ENCODE measurements at places on chromosomes 6 and 20.

DNA sequence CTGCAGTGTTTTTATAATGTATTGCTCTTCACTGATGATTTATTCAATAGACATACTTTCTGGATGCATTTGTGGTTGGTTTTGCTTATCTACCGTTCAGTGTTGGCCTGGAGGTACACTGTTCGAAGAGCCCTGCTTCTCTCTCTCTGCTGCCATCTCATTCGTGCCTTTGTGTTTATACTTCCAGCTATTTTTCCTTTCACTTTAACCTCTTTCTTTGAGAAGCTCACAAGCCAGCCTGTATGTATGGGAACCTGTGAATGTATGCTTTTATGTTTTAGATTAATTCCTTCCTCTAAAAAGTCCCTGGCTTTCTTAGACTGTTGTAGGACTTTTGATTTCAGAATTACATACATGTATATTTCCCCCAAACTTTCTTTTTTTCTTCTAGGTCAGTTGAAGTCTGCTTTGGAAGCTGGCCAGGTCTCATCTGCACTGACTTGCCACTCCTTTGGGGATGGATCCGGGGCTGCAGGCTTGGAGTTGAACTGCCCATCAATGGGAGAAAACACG is 83.0 kb downstream of the SCAND1 start:
- DNase-seq = no peak

DNA sequence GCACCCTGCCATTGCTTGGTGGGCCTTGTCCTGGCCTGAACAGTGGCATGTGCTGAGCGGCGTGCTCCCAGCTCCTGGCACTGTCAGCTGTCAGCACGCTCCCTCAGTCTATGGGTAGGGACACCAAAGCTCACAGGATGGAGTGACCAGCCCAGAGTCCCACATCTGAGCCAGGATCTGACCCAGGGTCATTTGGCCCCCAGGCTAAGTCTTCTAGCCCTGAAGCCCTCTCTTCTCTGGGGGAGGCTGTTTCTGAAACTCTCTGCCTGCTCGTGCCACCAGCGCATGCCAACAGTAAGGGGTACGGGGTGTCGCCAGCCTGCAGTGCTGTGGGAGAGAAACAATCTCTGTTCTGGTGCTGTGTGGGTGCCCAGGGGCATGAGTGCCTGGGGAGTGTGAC is 37.1 kb downstream of the CDH4 start:
- no peak for DNase-seq

DNA sequence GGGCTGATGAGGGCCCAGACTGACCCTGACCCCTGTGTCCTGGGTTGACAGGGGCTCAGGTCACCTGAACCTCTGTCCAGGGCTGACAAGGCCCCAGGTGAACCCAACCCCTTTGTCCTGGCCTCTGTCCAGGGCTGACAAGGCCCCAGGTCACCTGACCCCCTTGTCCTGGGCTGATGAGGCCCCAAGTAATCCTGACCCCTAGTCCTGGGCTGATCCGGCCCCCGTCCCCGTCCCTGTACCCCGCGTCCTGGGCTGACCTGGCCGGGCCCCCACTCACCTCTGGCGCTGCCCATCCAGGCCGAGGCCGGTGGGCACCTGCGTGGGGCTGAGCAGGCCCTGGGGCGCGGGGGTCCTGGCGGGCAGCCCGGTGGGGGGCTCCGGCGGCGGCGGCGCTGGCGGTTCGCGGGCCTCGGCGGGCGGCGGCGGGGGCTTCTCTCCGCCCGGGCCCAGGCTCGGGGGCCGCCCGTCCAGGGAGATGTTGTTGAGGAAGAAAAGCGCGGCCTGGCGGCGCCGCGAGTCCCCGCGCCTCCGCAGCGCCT is 379 bp downstream of the CABLES2 start:
- DNase-seq = no peak

- no peak for DNase-seq
Measured at GRCh38 chr20:20367575-20368417, at the start of gene INSM1. Gene INSM1 (plus strand): TSS chr20:20368104. CDS start chr20:20368268, 164 bp downstream.

DNA sequence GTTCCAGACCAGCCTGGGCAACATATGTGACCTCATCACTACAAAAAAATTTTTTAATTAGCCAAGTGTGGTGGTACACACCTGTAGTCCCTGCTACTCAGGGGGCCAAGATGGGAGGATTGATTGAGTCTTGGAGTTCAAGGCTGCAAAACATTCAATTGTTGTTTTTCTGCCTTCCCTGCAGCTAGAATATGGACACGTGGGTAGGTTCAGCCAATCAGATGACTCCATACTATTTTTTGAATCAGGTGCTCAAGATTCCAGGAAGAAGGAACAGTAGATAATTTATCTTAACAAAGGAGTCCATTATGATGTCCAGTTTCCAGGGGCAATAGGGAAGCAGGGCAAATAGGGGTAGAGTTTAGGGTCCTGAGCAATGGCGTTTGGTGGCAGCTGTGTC is 2.4 kb upstream of the DEFB119 start:
- DNase-seq = no peak

GRCh38 chr20:60211618-60212463 is 253.6 kb downstream of the CDH26 start:
- no peak for DNase-seq

- no peak for DNase-seq
Measured at GRCh38 chr20:62219992-62220665, at the start of gene HRH3. Gene HRH3 (minus strand): TSS chr20:62220278. CDS start chr20:62219970, 308 bp downstream.

- no peak for DNase-seq
Measured at GRCh38 chr6:17397764-17398194, 4.4 kb downstream of the CAP2 start.

DNA sequence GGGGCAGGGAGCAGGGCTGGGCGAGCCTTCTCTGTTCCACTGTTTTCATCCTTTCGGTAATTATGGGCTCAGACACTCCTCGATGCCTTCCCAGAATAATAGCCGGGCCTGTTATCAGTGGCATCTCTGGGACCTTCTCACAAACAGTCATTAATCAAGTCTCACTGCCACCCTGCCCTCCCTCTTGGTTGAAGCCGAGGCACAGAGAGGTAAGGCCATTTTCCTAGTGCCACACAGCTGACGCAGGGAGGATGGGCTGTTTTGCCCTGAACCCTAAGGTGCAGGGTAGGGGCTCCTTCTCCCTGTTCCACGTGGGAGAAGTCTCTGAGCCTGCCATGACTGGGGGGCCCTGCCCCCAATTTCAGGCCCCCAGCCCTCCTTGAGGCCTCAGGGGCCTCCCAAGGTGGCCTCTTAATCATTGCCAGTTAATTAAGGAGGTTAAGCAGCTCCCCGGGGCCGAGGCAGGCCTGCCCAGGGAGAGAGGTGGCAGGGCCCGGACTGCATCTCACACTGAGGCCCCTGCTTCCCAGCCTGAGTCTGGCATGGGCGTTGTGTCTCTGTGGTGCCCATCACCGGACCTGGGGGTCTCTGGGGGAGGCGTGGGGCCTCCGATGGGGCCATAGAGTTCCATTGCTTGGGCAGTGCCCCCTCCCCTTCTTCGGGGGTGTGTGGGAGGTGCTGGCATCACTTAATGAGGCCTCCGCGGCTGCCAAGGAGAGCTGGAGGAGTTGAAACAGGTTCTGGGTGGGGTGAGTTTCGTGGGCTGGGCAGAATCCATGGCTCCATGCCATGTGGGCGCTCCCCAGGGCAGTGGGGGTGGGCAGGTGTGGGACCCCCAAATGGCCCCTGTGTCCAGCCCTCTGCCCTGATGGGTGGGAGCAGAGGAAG is 42.9 kb downstream of the CEBPB start:
- DNase-seq = no peak

GRCh38 chr6:33699739-33700138 is 11.8 kb downstream of the UQCC2 start:
- no peak for DNase-seq

GRCh38 chr6:92879526-92879925 is 539.8 kb downstream of the EPHA7 start:
- DNase-seq = no peak

DNA sequence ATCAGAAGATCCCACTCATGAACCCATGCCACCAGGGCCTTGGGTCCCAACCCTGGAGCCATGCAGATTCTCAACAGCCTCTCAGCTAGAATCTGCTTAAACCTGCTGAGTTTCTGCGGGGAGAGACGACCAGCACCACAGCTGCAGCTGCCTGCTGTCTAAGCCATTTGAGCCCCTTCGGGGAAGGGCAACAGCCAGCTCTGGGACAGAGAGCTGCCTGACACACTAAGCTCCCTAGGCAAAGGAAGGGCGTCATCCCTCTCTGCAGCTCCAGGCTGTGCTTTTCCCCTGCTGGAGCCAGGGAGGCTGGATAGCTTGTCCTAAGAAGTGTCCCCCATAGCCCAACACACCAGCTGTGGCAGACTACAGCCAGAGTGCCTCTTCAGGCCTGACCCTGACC is 182.5 kb downstream of the OTOR start:
- no peak for DNase-seq

- no peak for DNase-seq
Measured at GRCh38 chr20:52389606-52390005, 198.0 kb upstream of the ZFP64 start.

GRCh38 chr6:2433711-2434110 is 188.3 kb upstream of the GMDS start:
- no peak for DNase-seq

GRCh38 chr6:169115632-169116031 is 138.0 kb downstream of the THBS2 start:
- DNase-seq = no peak

GRCh38 chr20:54651252-54651651 is 175.9 kb downstream of the DOK5 start:
- DNase-seq = no peak

GRCh38 chr6:53465732-53466131 is 79.2 kb downstream of the GCLC start:
- DNase-seq = no peak

- no peak for DNase-seq
Measured at GRCh38 chr20:57260934-57261333, 5.5 kb downstream of the BMP7 start.

GRCh38 chr20:10185741-10186558 is 32.7 kb upstream of the SNAP25 start:
- DNase-seq = no peak

GRCh38 chr6:133969921-133970295 is 16.9 kb downstream of the TBPL1 start:
- no peak for DNase-seq

- no peak for DNase-seq
Measured at GRCh38 chr20:39089029-39089428, 126.9 kb downstream of the DHX35 start.

DNA sequence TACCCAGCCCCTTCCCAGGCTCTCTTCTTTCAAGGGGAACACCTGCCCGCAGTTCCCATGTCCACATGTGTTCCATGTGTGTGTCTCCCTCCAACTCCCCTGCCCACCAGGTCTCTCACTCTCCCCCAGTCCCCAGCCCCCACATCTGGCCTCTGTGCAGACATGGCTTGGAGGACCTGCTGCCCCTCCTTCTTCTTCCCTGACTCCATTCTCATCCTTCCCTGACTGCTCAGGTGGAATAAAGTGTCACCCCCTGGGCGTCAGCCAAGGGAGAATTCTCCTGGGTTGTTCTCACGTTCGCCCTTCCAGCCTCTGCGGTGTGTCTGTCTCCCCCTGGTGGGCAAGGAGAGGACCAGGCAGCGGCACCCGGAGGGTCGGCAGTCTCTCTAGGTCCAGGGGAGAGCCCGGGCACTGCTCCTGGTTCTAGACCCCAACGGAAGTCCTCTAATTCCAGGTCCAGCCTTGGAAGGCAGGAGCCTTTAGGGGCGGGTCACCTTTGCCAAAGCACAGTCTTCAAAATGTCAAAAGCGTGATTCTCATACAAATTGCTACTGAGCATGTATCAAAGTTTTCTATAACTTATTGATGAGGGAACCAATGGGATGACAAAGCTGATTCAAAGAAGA is 50.5 kb downstream of the EBF4 start:
- no peak for DNase-seq

DNA sequence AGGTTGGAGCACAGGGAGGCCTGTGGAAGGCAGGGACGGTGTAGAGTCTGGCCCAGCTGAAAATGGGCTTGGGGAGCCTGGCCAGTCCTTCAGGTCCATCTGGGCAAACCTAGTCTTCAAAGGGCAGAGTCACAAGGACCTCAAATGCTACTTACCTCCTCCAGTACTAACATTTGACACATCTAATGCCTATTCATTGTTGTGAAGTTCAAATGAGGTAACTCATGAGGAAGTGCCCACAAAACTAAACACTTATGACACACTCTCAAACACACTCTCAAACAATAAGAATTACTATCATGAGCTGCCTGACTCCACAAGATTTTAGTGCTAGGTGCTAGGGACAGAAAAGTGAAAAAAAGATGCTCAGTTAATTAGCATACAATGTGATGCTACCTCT is 27.1 kb downstream of the DAAM2 start:
- no peak for DNase-seq

- DNase-seq = peak; percentile 76
Measured at GRCh38 chr6:146913842-146914488, 290.3 kb upstream of the STXBP5 start.

GRCh38 chr6:33373960-33374910 is 17.4 kb upstream of the KIFC1 start:
- no peak for DNase-seq

DNA sequence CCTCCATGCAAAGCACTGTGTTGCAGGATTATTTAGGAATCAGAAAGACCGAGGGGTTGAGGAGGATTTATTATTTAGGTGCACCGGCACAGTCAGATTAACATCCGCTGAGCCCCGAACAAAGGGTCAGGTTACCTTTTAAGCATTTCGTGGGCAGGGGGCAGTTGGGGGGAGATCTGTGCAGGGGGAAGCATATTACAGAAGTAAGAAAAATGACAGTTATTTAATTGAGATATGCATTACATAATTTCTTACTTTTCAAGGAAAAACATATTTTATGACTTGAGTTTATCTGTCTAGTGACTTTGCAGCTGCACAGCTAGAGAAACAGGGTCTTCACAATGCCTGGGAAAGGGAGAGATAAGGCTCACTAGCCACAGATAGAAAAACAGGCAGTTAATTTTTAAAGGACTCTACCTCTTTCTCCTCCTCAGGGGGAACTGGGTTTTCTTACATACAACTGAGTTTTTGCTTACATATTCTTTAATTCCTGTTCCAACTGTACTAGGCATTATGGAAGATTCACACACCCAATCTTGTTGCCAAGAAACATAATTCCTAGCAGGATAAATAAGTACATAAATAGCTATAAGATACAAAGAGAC is 1.7 kb upstream of the HINT3 start:
- DNase-seq = no peak

GRCh38 chr6:13787137-13787536 is 27.2 kb downstream of the MCUR1 start:
- no peak for DNase-seq

- DNase-seq = no peak
Measured at GRCh38 chr6:170464524-170464979, 88.6 kb downstream of the PSMB1 start.

DNA sequence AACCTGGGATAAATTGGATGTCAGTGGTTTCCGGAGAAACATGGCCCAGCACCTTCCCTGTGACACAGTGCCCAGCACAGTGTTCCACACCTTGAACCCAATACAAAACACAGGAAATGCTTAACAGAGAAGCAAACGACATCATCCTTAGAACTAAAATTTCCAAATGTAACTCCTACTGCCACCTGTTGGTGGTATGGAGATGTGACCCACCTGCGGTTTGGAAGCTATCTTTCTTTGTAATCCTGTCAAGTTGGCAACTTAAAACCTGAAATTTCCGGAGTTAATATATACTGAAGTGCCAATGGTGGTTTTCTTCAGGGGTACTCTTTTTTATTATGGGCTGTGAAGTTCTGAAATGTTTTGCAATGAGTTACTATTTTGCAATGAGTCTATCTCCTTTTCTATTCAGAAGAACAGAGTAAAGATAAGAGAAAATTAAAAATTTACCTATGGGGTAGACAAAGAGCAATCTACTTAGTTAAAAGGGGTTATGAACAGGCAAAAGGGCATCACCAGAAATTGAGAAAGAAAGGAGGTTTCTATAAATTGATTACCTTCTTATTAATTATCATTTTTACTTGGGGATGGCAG is 658.8 kb downstream of the PTPRT start:
- no peak for DNase-seq

- DNase-seq = no peak
Measured at GRCh38 chr20:29300579-29301551, 1956.6 kb upstream of the DEFB115 start.

Measured in tibial artery (tissue), 4 donors.